ENCODE measurements at places on chromosomes 2 and 18.

DNA sequence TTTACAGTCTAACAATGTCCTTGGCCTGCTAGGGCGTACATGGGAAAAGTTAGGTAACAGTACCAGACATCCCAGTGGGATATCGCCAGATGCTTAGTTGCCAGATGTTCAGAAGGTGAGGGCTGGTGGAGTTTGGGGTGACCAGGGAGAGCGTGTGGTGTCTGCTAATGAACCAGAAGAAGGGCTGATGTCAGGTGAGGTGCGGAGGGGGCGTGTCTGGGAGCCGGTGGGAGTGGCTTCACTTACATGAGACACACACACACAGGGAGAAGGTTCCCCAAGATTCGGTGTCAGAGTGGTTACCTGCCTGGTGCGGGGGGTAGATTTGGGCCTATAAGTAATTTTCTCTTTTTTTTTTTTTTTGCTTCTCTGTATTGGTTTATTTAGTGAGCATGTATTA is 12.2 kb downstream of the RAB31 start:
- DNase-seq: no peak

DNA sequence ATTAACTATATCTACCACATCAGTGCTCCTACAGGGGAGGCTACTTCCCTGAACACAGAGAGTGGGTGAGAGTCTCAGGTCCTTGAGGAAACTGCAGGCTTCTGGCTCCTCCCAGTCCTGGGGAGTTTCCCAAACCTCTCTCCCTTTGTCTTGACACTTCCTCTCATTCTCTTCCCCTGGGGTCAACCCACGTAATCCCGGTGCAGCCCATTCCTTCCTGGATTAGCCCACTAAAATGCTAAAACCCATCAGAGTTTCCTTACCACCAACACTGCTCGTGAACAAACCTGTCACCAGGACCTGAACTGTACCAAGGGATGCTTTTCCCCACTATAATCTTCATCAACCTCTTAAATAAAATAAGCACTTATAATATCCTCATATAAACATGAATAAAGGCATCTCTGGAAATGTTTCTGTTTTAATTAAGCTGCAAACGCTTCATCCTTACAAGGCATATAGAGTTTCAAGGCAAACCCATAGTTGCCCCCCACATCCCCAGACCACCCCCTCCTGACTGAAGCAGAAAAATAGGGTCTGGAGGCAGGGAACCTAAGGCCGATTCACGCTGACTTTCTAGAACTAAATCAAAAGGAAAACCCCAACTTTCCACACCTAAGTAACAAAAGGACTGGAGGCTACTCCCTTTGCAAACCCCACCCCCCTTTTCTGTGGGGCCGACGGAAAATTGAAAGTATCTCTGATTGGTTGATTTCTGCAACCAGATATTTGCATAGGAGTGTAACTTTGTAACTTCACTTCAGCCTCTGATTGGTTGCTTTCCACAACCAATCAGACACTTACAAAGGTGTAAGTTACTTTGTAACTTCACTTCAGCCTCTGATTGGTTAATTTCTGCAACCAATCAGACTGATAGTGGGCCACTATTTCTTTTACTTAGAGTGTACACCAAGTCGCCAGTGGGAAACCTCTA is 19.0 kb downstream of the TMSB10 start:
- DNase-seq: no peak

DNA sequence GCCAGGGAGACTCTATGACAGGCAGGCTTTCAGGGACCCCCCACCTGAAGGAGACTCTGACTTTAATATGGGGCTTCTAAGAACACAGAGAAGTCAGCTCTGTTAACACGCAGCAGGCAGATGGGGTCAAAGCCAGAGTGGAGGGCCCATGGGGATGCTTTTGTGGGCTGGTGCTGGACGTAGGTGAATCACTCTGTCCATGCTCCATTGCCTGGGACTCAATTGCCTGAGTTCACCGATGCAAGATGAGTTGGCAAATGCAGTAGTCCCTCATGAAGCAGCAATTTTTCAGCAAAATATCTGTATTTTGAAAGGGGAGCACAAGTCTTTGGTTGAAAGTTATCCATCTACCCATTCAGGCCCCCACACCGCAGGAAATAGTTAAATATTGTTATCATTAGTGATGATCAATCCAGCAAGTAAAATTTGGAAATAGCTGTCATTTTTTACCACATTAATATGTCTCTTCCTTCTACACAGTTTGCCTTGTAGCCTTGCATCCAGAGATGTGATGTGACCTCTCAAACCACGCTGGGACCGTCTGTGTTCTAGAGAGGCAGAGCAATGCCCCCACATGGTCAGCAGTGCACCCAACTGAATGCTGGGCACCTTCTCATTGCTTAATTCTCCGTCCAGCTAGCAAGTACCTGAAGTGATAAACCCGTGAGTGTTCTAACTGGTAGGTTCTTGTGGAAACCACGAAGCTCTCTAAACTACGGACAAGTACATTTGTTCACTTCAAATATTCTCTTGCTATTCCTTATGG is 34.8 kb upstream of the FAM110C start:
- DNase-seq: no peak

DNA sequence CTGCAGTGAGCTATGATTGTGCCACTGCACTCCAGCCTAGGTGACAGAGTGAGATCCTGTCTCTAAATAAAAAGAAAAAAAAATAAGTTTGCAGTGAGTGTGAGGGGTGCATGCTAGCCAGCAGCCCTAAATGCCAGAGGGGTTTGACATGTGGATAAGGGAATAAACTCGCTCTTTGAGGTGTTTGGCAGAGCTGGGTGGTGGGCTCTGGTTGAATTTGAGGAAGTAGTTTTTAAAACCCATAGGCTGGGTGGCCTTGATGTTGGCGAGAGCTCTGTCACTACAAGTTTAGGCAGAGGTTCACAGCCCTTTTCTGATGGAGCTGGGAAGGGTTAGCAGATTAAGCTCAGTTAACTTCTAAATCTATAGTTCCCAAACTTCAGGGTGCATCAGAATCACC is 3.1 kb downstream of the ANXA4 start:
- DNase-seq: no peak

DNA sequence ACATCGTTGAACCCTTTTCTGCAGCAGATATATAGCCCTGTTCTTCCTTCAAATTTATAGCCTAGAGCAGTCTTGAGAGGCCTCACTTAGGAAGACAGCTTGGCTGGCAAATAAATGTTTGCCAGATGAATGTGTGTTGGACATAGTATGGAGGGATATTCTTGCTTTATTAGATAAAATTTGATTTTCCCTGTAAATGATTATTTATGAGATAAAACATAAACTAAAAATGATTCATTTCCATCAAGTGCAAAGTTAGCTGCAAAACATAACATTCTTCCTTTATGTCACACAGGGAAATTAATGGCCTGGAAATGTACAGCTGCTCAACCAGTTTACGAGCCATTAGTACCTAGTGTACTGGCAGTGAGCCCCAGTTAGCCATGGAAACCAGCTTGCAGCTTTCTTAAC is 82.5 kb downstream of the LIMS1 start:
- DNase-seq: no peak

GRCh38 chr2:28640260-28640907 is 111.2 kb upstream of the PPP1CB start:
- DNase-seq: no peak

- no peak for DNase-seq
Measured at GRCh38 chr2:73944714-73945113, 18.0 kb downstream of the DGUOK start.

DNA sequence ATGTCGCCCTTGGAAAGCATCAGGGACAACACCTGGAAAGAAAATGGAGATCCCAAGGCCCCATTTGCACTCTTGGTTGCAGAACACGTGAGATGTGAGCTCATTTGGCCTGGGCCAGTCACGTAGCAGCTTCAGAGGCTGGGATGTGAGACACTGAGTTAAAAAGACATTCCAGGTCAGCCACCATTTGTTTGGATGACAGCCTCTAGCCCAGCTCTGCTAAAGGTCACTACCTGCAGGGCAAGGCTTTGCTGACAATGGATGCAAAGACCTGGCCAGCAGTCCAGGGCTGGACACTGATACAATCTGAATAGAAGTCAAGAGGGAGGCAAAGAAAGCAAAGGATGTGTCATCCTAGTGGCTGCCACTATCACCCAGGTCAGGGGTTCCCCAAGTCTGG is 83.9 kb upstream of the LRPPRC start:
- no peak for DNase-seq

GRCh38 chr2:191797942-191798876 is 48.7 kb downstream of the CAVIN2 start:
- DNase-seq: no peak

DNA sequence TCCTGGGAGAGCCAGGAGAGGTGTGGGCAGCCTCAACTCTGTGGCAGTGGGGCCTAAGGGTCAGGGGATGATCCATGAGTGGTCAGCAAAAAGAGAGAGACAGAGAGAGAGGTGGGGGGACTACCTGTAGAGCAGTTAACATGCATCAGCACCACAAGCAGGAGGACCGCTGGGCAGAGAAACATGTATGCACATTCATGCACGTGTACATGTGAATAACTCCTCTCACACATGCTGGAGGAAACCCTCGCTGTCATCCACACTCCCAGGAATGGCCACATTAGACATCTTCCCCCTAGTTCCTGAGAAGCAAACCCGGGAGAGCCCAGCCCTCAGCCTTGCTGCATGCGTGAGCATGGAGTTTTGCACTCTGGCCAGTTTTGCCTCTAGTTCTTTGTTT is 166.1 kb downstream of the SMAD7 start:
- DNase-seq: no peak

GRCh38 chr2:30282721-30283120 is 51.4 kb downstream of the LBH start:
- DNase-seq: no peak

DNA sequence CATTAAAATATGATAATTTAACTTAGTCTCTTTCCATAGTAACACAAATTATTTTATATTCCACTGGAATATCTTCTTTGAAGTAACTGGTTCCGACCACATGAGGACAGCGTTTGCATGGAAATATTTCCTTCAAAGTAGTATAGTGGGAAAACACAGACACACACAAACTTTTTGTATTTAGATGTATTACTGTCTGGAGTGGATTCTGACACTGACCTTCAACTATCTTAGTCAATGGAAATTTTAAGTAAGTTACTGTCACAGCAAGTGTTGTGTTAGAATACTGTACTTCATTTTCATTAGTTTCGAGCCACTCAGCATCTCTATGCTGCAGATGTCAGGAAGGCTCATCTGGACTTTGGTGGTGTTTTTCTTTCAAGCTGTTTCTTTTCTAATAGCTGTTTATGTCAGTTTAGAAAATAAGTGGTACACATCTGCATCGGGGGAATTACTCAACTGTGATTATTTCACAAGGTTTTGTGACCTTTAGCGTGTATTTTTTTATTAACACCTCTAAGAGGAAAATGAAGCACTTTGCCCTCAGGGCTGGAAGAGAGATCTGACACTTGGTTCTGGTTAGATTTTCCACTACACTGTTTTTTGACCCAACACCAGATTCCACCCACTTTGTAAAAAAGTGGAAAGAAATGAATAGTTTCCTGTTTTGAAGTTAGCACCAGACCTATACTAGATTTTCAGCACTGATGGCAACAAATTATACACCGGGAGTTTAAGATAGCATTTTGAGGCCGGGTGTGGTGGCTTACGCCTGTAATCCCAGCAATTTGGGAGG is 18.9 kb upstream of the THOC1 start:
- peak; percentile 14 for DNase-seq

DNA sequence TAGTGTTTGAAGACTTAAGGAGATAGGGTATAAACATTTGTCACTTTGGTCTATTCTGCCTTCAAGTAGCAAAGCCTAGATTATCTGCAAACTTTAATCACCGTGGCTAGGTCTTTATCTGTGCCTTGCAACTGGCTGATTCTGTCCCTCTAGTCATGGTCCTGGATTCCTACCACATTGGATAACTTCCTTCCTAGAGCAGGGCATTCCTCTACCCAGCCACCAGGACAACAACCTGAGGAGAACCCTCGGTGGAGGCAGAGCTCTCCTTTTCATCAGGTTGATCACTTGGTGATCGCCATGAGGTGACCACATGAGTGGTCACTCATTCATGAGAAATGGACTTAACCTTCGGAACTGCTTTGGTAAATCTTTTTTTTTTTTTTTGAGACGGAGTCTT is 25.3 kb upstream of the PTPRM start:
- no peak for DNase-seq

- DNase-seq: no peak
Measured at GRCh38 chr2:65558743-65559142, 126.3 kb upstream of the SPRED2 start.

DNA sequence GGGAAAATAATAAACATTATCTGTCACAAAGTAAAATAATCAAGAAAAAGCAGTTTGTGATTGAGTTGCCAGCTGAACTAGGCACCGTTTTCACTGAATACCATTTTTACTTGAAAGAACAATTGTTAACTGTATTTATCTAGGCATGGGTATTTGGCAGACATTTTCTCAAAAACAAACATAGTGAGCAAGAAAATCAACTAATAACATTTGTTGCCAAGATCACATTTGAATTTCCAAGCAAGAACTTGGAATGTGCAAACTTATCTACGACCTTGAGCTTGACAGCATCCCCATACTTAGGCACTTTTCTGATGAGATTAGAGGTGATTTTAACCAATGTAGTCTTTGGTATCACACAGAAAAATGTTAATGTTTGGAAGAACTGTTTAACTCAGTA is 16.7 kb downstream of the SS18 start:
- DNase-seq: no peak

Measured in WERI-Rb-1 (cell line).